Peyer's patch (tissue), 4 donors: ENCODE measurements at places on chromosomes 5 and 9. TPM values are rescaled to one million over a fixed set of nuclear protein-coding genes. Genes with fewer than 3 reads are reported as not detected.

The FAM81B gene
- not detected for total RNA-seq

The CDC20B gene
- not detected for total RNA-seq

The CENPK gene
- total RNA-seq = 22.3 TPM

The CD72 gene
- 2.3 TPM for total RNA-seq

The C9orf152 gene
- total RNA-seq = 9.2 TPM

The CDKN2B gene
- 199 TPM for total RNA-seq

The GRXCR2 gene
- total RNA-seq = not detected

The FREM1 gene
- total RNA-seq = 72.7 TPM

The PCDH1 gene
- 64.4 TPM for total RNA-seq

The DOCK8 gene
- total RNA-seq = 14.4 TPM

The ARL14EPL gene
- total RNA-seq = not detected

The C5orf52 gene
- total RNA-seq = not detected

The PCDHGB5 gene
- 3.6 TPM for total RNA-seq

DNA sequence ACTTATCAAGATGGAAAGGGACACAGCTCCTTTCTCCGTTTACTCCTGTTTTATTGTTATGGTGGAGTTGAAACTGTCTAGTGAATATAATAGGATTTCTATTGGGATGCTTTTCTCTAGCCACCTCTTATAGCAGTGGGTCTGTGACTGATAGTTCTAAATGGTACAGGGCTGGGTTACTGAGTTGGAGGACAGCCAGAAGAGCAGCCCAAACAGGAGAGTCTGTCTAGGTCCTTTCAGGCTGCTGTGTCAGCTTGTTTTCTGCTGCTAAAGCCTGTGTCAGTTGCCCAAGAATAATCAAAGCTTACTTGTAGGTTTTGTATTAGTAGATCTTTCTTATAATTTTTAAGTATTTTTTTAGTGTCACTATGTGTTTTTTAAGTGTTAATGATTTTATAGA is 356.0 kb upstream of the SEMA6A start:
- no peak for DNase-seq
- H3K27me3 ChIP-seq = no peaks in the 10 kb centered on the region
- H3K27ac ChIP-seq = no peak overlapping the region
- H3K4me1 ChIP-seq = no peaks in the 10 kb centered on the region

GRCh38 chr5:180915924-180916323 is 17.0 kb downstream of the BTNL8 start:
- H3K27ac ChIP-seq = no peak overlapping the region
- no peak for DNase-seq
- H3K4me1 ChIP-seq = no peaks in the 10 kb centered on the region
- no peaks in the 10 kb centered on the region for H3K27me3 ChIP-seq

- H3K4me1 ChIP-seq = peaks cover 7% of the 10 kb centered on the region
- DNase-seq = no peak
- H3K4me3 ChIP-seq = no peak overlapping the region
- peaks cover 12% of the 10 kb centered on the region for H3K36me3 ChIP-seq
- no peaks in the 10 kb centered on the region for H3K27me3 ChIP-seq
Measured at GRCh38 chr5:143051244-143052058, 281.3 kb downstream of the ARHGAP26 start.

GRCh38 chr9:123424131-123424530 is 68.1 kb downstream of the CRB2 start:
- no peaks in the 10 kb centered on the region for H3K36me3 ChIP-seq
- H3K4me3 ChIP-seq = no peak overlapping the region
- no peak for DNase-seq
- no peak overlapping the region for H3K27ac ChIP-seq
- no peaks in the 10 kb centered on the region for H3K4me1 ChIP-seq

DNA sequence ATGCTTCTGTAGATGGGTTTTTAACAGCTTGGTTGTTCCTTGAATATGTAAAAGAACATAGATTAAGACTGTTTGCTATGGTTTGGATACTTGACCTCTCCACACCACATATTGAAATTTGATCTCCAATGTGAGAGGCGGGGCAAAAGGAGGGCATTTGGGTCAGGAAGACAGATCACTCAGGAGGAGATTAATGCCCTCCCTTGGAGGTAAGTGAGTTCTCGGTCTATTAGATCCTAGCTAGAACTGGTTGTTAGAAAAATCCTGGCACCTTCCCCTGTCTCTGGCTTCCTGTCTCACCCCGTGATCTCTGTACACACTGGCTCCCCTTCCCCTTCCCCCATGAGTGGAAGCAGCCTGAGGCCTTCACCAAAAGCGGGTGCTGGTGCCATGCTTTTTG is 281.1 kb upstream of the ANKRD55 start:
- H3K4me1 ChIP-seq = no peaks in the 10 kb centered on the region
- no peak overlapping the region for H3K27ac ChIP-seq
- H3K36me3 ChIP-seq = no peaks in the 10 kb centered on the region
- H3K27me3 ChIP-seq = no peaks in the 10 kb centered on the region
- DNase-seq = no peak
- no peak overlapping the region for H3K4me3 ChIP-seq

- no peaks in the 10 kb centered on the region for H3K4me1 ChIP-seq
- DNase-seq = no peak
- no peaks in the 10 kb centered on the region for H3K27me3 ChIP-seq
- H3K27ac ChIP-seq = no peak overlapping the region
- no peak overlapping the region for H3K4me3 ChIP-seq
Measured at GRCh38 chr9:6930827-6931226, 173.1 kb downstream of the KDM4C start.

GRCh38 chr5:143547342-143547741 is 143.9 kb upstream of the NR3C1 start:
- no peak overlapping the region for H3K4me3 ChIP-seq
- H3K36me3 ChIP-seq = no peaks in the 10 kb centered on the region
- no peaks in the 10 kb centered on the region for H3K27me3 ChIP-seq
- no peak overlapping the region for H3K27ac ChIP-seq
- no peaks in the 10 kb centered on the region for H3K4me1 ChIP-seq

GRCh38 chr5:151048526-151048925 is 28.1 kb downstream of the GPX3 start:
- peaks cover 98% of the 10 kb centered on the region for H3K36me3 ChIP-seq
- peaks cover 10% of the 10 kb centered on the region for H3K4me1 ChIP-seq
- H3K27me3 ChIP-seq = no peaks in the 10 kb centered on the region
- H3K4me3 ChIP-seq = no peak overlapping the region

DNA sequence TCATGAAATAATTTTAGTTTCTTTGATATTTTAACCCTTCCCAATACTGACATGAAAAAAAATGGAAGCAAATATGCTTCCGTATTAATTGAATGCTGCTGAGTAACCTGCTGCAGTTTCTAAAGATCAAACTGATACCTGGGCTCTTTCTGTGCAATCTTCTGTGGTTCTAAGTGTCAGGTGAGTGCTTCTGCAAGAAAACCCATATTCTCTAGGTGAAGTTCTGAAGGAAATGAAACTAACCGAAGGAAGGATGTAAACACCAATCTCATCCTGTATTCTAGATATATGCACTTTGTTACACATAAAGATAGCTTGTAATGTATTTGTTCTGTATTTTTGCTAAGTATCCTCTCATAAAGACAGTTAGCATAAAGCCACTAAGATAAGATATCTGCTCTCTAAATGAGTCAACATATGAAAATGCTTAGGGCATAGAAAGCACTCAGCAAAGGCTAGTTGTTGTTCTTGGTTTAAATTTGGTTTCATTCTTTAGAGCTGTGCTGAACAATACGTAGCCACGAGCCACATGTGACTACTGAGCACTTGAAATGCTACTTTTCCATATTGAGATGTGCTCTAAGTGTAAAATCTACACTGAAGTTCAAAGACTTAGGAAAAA is 52.0 kb downstream of the ITGA2 start:
- H3K36me3 ChIP-seq = peaks cover 5% of the 10 kb centered on the region
- no peak for DNase-seq
- no peaks in the 10 kb centered on the region for H3K27me3 ChIP-seq
- no peak overlapping the region for H3K27ac ChIP-seq
- no peaks in the 10 kb centered on the region for H3K4me1 ChIP-seq
- no peak overlapping the region for H3K4me3 ChIP-seq

DNA sequence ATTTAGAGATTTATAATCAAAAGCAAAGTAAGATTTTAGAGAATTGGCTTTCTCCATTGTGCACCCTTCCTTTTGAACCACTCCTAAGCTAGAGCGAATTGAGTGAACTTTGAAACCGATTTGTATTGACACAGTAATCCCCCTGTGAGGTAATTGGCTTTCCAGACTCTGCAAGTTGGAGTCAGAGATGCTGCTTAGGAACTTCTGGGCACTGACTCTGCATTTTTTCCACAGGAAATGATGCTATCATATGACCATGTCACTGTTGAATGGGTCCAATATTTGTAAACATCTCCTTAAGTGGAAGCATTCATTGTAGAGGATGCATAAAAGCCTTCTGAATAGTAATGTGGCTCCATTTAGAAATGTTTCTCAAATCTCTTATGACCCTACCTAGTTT is 394.4 kb upstream of the ZNF608 start:
- no peaks in the 10 kb centered on the region for H3K4me1 ChIP-seq
- no peak overlapping the region for H3K27ac ChIP-seq
- no peak for DNase-seq
- no peak overlapping the region for H3K4me3 ChIP-seq
- no peaks in the 10 kb centered on the region for H3K27me3 ChIP-seq

- no peaks in the 10 kb centered on the region for H3K27me3 ChIP-seq
- H3K36me3 ChIP-seq = no peaks in the 10 kb centered on the region
- no peaks in the 10 kb centered on the region for H3K4me1 ChIP-seq
- no peak for DNase-seq
Measured at GRCh38 chr5:36894954-36895353, 18.4 kb downstream of the NIPBL start.

GRCh38 chr5:143166661-143167420 is 236.6 kb downstream of the NR3C1 start:
- DNase-seq = no peak
- H3K27me3 ChIP-seq = no peaks in the 10 kb centered on the region
- H3K36me3 ChIP-seq = no peaks in the 10 kb centered on the region
- no peak overlapping the region for H3K27ac ChIP-seq
- no peaks in the 10 kb centered on the region for H3K4me1 ChIP-seq

GRCh38 chr9:96566498-96567202 is 53.0 kb downstream of the CDC14B start:
- no peaks in the 10 kb centered on the region for H3K4me1 ChIP-seq
- H3K27me3 ChIP-seq = no peaks in the 10 kb centered on the region
- H3K36me3 ChIP-seq = no peaks in the 10 kb centered on the region
- H3K4me3 ChIP-seq = peak overlapping the region; percentile 68
- peak; percentile 94 for DNase-seq

- no peak for DNase-seq
- no peaks in the 10 kb centered on the region for H3K4me1 ChIP-seq
- H3K4me3 ChIP-seq = no peak overlapping the region
Measured at GRCh38 chr5:58133631-58134296, 326.1 kb downstream of the PLK2 start.

- no peaks in the 10 kb centered on the region for H3K4me1 ChIP-seq
- no peak overlapping the region for H3K4me3 ChIP-seq
- H3K27me3 ChIP-seq = no peaks in the 10 kb centered on the region
- no peak overlapping the region for H3K27ac ChIP-seq
- H3K36me3 ChIP-seq = no peaks in the 10 kb centered on the region
Measured at GRCh38 chr9:13911473-13911872, 402.5 kb downstream of the NFIB start.

GRCh38 chr9:110351009-110351467 is 13.4 kb upstream of the TXNDC8 start:
- no peak overlapping the region for H3K4me3 ChIP-seq
- no peak for DNase-seq
- H3K27me3 ChIP-seq = no peaks in the 10 kb centered on the region
- H3K36me3 ChIP-seq = no peaks in the 10 kb centered on the region
- no peak overlapping the region for H3K27ac ChIP-seq
- H3K4me1 ChIP-seq = no peaks in the 10 kb centered on the region

GRCh38 chr5:118008779-118009178 is 979.6 kb downstream of the DTWD2 start:
- no peak overlapping the region for H3K27ac ChIP-seq
- no peak overlapping the region for H3K4me3 ChIP-seq
- no peaks in the 10 kb centered on the region for H3K4me1 ChIP-seq

- H3K4me3 ChIP-seq = no peak overlapping the region
- no peak overlapping the region for H3K27ac ChIP-seq
- peaks cover 33% of the 10 kb centered on the region for H3K27me3 ChIP-seq
- peaks cover 11% of the 10 kb centered on the region for H3K4me1 ChIP-seq
Measured at GRCh38 chr5:159104759-159105144, 5.0 kb upstream of the EBF1 start.

DNA sequence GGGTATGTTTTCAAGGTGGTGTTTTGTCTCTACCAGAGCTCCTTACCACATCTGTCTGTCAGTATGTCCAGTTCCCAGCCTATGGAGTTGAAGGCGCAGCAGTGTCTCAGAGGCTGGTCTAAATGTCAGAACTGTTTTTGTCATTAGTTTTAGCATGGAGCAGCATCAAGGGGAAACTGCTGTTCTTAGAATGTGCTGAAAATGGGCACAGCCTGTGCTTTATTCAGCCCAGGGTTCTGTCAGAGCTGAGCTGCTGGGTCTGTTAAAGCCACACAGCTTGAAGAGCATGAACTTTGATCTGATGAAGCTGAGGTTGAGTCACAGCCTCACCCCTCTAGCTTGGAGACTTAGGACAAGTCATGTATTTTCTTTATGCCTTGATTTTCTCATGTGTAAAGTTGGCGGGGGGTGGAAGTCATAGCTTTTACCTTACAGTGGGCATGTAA is 71.9 kb downstream of the RALGPS1 start:
- H3K36me3 ChIP-seq = no peaks in the 10 kb centered on the region
- H3K27me3 ChIP-seq = no peaks in the 10 kb centered on the region
- peak overlapping the region; percentile 77 for H3K27ac ChIP-seq
- no peak overlapping the region for H3K4me3 ChIP-seq
- DNase-seq = no peak

- no peak overlapping the region for H3K27ac ChIP-seq
- peaks cover 28% of the 10 kb centered on the region for H3K36me3 ChIP-seq
- H3K4me3 ChIP-seq = no peak overlapping the region
- H3K4me1 ChIP-seq = no peaks in the 10 kb centered on the region
- no peak for DNase-seq
Measured at GRCh38 chr9:91412941-91413340, 10.7 kb downstream of the NFIL3 start.

GRCh38 chr5:62152394-62153087 is 153.5 kb upstream of the KIF2A start:
- no peaks in the 10 kb centered on the region for H3K27me3 ChIP-seq
- H3K4me1 ChIP-seq = no peaks in the 10 kb centered on the region
- no peak overlapping the region for H3K4me3 ChIP-seq
- no peak overlapping the region for H3K27ac ChIP-seq

DNA sequence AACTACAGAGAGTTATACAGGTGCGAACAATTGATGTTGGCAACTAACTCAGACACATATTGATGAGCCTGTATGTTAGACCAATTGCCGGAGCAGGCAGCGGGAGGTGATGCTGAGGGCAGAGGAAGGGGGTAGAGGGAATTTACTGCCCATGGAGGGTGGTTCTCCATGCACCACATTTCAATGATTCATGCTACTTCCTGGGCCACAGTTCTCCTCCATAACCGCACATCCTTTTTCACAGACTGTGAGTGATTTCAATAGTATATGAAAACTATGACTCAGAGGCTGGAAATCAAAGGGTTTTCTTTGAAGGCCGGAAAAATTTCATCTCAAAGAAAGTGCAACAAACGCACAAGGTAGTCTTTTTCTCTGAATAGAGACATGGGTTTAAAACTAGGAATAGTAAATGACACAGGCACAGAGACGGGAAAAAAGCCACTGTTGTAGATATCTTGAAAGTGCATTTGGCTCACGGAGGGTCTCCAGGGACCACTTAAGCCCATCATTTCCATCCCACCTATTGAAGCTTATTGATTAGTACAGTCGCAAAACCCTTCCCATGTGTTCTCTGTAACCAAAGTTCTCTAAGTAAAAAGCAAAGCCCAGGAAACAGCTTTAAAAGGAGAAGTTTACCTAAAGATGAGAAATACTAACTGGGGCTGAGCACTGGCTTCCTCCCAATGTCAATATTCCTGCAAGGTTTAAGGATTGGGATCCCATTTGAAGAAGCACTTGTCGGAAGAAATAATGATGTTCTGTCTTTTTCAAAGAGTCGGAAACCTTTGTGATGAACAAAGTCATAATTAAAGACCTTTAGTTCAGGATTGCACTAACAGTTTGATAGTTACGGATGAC is 28.0 kb upstream of the ADAM19 start:
- H3K36me3 ChIP-seq = no peaks in the 10 kb centered on the region
- no peak overlapping the region for H3K4me3 ChIP-seq
